Activated gamma-delta T cell treated with anti-CD3 and anti-CD28 coated beads, Interleukin-2, amount 50 U/mL, for 16 hours (primary cell): ENCODE measurements at places on chromosomes 16 and 17.
A peak's percentile ranks its signal among the peaks of the same experiment; 100 is the strongest.

DNA sequence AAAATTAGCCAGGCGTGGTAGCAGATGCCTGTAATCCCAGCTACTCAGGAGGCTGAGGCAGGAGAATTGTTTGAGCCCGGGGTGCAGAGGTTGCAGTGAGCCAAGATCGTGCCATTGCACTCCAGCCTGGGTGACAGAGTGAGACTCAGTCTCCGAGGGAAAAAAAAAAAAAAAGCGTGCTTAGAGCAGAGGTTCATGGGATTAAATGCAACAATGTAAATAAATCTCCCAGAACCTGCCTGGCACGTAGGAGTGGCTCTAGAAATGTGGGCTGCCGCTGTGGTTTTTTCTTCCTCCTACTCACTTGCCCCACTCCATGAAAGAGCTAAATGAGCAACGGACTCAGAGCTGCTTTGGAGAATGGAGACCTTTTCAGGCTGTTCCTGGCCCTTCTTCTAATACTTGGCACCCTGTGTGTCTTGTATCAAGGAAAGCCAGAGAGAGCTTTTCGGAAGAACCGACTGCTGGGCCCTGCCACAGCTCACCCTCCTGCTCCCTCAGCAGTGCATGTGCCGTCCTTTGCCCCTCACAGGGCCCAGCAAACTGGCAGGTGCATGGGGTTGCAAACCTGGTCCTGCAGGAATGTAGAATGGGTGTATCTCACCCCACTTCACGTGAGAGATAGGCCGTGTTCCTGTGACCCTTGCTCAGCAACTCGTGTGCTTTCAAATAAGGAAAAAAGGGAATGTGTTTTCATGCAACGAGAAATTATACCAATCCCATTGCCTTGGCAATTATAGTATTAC is 52.0 kb downstream of the LDHD start:
- no peak for DNase-seq

DNA sequence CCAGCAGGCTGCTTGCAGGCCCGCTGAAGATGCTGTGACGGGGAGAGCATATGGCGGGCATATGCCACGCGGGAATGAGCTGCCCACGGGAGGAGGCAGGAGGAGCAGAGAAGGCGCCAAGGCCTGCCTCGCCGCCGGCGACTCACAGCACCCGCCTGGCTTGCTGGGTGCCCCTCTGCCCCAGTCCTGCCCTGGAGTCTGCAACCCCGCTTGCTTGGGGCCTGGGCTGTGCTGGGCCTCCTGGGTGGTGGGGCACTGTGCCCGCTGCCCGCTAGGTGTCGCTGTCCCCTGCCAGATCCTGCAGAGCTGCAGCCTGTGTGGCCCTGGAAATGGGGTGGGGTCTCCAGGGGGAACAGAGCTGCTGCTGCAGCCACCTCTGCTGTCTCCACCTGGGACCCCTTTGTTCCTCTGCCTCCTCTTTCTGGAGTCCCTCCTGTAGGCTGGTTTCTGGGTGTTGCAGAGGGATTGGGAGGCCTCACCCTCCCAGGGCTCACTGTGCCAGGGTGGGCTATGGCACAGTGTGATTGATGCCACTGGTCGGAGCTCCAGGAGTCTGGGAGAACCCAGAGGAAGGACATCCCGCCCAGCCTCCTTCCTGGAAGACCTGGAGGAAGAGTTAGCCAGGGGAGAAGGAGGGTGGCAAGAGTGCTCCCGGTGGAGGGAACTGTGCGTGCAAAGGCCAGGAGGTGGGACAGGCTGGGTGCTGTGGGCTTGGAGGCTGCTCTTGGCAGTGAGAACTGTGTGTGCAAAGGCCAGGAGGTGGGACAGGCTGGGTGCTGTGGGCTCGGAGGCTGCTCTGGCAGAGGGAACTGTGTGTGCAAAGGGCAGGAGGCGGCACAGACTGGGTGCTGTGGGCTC is 141.0 kb upstream of the CIBAR2 start:
- DNase-seq: peak; percentile 57

GRCh38 chr16:492211-492875 is 35.2 kb upstream of the CAPN15 start:
- DNase-seq: no peak

DNA sequence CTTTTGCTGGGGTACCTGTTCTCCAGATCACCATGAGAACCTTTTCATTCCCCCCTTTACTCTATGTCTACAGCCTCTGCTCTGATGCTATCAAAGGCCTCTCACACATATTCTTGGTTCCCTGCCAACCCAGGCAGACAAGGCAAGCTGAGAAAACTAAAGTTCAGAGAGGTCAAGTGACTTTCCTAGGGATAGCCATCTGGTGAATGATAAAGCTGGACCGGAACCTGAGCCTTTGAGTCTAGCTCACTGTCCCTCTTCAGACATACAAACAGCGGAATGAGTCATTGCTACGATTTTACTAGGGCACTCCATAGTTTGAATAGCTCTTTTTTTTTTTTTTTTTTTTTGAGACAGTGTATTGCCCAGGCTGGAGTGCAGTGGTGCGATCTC is 73.3 kb downstream of the XYLT1 start:
- DNase-seq: no peak

GRCh38 chr16:1940273-1941161 is 2.5 kb downstream of the MSRB1 start:
- no peak for DNase-seq

DNA sequence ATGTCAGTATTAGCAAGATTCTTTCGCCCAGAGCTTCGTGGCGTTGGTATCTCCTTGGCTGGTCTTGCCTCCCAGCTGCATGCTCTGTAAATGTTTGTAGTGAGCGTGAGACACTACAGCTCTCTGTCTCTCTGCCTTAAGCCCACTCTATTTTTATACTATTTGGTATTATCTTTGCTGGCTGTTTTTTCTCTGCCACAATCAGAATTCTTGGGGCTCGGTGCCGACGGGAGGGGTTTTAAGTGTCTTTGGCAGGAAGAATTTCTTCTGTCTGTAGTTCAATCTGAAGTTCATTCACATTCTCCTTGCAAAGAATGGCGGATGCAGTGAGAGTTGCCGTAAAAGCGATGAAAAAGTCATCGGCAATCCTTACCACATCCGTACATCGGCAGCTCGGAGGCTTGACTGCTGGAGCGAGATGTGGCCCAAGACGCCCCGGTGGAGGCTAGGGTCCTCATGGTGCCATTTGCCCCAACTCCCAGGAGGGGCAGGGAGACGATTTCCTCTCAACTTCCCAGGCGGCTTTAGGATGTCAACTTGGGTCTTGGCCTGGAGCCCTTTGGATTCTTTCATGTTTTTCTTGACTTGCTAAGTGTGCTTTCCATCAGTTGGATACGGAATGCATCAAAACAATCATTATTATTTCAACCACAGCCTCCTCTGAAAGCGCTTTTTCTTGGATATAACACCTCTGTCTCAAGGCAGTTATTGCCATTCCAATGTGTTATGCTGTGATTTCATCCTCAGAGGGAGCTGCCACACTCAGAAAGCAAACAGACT is 132.3 kb upstream of the SDK2 start:
- no peak for DNase-seq

DNA sequence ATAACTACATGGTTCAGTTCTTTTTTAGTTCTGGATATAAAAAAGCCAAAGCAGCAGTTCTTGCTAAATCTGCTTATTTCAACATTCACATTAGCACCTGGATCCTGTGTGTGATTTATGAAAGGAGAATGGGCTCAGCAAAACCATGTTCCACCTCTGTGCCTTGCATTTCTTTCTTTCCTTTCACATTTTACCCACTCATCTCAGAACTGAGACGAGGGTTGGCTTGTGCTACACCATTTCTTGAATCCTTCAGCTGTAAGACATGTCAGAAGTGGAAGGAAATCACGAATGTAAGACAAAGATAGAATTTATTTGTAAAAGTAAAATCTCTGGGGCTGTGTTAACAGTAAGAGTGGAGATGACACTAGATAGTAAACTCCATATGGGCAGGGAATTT is 1.2 kb upstream of the UTP6 start:
- DNase-seq: no peak

GRCh38 chr16:85089525-85089924 is 22.7 kb downstream of the CIBAR2 start:
- DNase-seq: no peak

DNA sequence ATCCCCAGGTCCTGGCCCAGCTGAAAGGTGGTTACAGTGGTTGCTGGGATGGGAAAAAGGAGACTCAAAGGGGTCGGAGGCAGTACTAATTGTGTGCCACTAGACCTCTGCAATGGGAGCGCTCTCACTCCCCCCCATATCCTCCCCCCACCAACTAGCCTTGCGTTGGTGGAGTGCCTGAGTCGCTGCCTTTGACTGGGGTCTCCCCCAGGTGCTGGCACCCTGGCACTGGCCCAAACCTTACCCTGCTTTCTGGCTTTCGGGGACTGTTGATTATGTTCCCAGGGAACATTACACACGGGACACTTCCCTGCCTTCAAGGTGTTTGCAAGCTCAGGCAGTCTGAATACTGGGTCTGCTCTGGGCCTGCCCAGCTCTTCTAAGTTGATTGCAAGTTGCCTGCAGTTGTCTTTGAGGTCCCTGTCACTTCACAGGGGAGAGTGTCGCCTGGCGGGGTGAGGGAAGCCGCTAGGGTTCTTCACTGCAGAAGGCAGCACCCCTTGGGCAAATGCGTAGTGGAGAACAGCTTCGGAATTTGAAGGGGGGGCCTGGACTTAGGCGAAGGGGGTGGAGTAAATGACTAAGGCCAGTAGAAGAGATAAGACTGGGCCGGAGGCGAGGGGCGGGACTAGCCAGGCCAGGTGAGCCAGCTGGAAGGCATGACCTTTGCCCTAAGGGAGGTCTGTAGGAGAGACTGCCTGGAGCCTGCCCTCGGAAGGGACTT is 98.0 kb downstream of the RAB11FIP4 start:
- DNase-seq: no peak

DNA sequence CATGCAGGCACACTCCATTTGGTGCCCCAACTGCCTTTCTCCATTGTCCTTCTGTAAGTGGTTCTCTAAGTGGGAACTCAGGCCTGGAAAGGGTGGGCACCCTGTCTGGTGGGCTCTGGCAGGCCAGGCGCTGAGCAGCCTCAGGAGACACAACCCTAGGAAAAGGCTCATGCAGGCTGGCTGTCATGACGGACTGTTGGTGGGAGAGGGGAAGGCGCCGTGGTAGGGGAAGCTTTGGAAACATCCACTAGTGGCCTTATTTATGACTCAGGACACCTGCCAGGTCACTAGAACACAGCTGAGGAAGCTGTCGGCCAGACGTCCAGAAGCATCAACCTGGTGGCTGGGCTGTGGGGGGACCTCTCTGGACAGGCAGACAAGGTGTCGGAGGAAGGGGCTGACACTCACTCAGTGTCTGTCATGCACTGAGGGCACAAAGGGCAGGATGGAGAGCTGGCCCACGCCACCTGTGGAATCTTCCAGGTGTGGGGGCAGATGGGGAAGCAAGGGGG is 216.0 kb downstream of the SEC14L1 start:
- DNase-seq: no peak

GRCh38 chr17:10579270-10579669 is 29.8 kb upstream of the MYH2 start:
- no peak for DNase-seq

GRCh38 chr16:69531988-69532387 is 33.8 kb upstream of the NFAT5 start:
- DNase-seq: no peak

DNA sequence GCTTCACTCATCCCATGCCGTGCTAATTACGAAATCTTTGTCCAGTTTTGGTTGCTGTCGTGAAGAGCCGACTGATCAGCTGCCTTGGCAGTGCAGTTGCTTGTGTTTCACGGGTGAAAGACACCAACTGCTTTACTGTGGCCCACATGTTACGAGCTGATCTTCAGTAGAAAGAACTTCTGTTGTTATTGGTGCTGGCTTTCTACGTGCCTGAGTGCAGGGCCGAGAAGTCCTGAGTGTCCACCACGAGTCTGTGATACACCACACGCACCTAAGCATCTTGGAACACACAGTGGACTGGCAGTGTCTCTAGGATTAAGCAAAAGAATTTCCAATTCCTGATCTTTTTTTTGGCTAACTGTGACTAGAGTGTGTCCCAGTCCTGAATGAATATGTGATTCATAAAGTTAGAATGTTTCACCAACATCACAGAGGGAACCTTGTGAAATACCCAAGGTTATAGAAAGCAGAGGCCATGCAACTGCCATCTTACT is 70.4 kb upstream of the CLEC18A start:
- no peak for DNase-seq

- DNase-seq: no peak
These were observed 17.4 kb upstream of the STAC2 start for GRCh38 chr17:39243155-39243554.

GRCh38 chr16:24984101-24984500 is 31.1 kb downstream of the ARHGAP17 start:
- DNase-seq: no peak

DNA sequence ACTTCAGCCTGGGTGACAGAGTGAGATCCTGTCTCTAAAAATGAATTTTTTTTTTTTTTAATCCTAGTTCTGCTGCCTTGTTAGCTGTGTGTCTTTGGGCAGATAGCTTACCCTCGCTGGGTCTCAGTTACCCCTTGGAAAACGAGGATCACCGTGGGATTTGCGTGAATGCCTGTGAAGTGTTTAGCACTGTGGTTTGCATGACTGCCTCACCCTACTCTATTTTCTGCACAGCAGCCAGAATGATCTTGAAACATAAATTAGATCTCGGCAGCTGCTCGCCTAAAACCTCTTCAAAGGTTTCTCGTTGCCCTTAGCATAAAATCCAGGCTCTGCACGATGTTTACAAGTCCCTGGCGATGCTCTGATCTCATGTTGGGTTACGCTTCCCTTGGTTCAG is 71.2 kb upstream of the GRIN2A start:
- DNase-seq: no peak

GRCh38 chr16:25707982-25708583 is 16.3 kb downstream of the HS3ST4 start:
- no peak for DNase-seq

DNA sequence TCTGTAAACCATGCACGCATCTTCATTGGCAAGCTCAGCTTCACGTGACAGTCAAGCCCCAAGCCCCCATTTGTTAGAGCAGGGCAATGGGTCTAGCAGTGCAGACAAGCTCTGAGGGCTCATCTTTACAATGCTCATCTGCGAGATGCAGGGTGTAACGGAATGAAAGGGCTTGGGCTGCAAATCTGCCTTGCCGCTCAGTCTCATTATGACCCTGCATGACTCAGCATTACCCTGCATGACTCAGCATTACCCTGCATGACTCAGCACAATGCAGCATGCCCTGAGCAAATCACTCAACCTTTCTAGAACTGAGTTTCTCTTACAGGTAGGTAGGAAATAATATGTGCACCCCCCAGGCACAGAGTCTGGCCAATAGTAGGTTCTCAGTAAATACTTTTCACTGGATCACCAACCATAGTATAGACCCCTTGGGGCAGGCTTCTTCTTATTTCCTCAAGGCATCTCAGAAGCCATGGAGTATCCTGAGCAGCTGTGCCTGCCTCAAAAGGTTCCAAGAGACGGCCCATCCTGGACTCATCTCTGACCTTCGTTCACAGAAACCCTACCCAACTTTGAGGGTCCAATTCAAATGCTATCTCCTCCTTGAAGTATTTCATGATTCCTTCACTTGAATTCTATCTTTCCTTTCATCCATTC is 391.3 kb upstream of the CDH5 start:
- DNase-seq: no peak

DNA sequence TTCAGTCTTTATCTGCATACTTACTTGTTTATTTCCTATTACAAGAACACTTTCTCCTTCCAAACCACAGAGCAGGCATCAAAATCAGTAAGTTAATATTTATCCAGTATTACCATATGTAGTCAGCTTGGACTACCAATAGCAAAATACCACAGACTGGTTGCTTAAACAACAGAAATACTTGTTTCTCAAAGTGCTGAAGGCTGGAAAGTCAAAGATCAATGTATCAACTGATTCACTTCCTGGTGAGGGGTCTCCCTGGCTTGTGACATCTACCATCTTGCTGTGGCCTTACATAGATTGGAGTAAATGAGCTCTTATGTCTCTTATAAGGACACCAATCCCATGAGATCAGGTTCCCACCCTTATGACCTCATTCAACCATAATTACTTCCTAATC is 2.6 kb downstream of the STXBP4 start:
- no peak for DNase-seq

- no peak for DNase-seq
These were observed 5.6 kb upstream of the HSD3B7 start for GRCh38 chr16:30979170-30980022.
